ENCODE measurements at places on chromosomes 4 and X.

DNA sequence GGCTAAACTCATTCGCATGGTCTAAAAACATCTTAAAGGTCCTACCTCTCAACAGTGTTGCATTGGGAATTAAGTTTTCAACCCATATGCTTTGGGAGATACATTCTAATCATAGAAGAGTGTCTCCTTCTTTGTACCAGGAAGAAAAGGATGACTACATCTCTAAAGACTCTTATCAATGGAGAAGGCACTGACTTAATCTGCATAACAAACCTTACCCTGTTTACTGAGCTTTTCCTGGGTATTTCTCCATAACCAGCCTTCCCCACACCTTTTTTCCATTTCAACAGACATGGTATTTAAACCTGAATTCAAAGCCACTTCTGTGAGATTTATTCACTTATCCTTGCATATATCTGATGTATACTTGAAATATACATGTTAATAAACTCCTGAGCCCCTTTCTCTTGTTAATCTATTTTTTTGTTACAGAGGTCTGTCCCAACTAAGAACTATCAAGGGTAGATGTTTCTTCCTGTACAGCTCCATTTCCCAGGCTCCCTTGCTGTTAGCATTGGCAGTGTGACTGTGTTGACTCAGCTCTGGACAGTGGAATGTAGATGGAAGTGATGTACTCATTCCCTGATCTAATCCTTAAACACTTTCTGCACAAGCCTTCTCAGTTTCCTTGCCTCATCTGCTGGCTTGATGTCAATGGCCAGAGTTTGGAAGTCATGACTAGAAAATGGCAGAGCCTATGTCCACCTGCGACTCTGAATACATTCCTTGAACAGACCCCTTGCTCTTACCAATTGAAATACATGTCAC lies 148.9 kb upstream of the CPEB2 start:
- no peak for DNase-seq

DNA sequence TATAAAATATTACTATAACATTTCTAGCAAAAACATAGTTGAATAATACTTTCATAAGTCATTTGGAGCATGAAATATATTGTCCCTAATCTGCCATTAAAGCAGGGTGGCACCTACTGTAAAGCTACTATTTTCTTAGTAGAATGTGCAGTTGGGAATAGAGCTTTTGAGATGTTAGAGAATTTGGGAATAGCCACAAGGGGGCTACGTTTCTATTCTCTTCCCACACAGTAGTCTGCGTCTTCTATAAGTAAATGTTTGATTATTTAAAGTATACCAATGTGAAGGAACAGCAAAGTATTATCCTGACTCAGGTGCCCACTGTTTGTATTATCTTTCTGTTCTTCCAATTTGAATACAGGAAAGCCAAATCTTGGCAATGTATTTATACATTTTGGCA lies 323.2 kb upstream of the GIMD1 start:
- no peak for DNase-seq

DNA sequence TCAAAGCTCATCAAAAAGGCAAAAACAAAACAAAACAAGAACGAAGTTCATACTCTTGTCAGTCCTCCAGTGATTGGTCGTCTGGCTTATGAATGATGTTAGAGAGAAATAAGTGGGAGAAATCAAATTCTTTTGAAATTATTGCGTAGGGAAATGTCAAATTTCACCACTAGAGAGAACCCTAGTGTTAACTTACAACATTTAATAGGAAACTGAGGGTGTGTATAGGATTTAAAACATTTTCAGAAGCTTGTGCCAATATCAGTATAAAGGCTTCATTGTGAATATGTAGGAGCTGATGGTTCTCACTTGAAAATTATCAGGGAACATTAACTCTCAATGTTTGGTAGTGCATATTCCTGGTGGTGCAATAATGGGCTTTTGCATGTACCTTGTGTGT lies 17.4 kb downstream of the ADH6 start:
- no peak for DNase-seq

GRCh38 chr4:77146186-77147078 lies 10.6 kb upstream of the CCNG2 start:
- no peak for DNase-seq

All from GM10248 (cell line).